ENCODE measurements at places on chromosomes 2 and 18.

DNA sequence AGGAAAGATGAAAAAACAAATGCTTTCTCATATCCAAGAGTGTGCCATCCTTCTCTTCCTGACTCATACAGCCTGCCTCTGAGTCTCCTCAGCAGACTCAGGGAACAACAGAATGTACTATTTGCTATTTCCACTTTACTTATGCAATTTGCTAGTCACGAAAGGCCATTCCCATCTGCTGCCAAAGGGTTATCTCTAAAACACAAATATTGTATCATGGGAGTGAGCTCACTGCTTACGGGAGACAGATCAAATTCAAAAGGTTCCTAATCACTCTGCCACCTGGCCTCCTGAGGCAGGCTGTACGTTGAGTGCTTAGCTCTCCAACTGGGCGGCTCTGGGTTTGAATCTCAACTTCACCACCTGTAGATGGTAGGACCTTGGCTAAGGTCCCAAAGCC is 92.0 kb downstream of the GAREM1 start:
- no peak for DNase-seq

DNA sequence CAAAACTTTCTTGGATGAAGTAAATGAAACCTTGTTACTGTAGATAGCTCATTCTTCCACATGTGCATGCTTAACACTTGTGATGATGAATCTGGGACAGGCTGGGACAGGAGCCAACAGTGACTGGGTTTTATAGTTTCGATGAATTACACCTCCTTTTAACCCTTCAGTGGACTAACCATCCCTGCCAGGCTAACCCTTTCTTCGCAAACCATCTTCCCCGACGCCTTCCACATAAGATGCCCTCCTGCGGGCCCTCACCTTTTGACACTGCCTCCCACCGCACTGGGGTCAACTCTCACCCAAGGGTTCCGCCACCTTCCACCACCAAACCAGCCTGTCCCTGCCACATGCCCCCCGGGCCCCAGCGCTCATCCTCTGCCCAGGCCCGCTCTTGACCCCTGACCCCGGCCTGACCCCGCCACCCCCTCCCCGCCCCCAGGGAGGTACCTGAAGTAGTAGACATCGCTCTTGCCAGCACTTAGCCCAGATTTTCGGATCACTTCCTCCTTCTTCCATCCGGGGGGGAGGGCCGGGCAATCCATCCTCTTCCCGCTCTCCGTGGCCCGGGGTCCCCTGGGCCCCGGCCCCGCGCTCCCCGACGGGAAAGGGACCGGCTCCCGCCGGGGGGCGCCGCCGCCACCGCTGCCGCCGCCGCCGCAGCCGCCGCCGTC is 764 bp downstream of the MBD2 start:
- peak; percentile 59 for DNase-seq

DNA sequence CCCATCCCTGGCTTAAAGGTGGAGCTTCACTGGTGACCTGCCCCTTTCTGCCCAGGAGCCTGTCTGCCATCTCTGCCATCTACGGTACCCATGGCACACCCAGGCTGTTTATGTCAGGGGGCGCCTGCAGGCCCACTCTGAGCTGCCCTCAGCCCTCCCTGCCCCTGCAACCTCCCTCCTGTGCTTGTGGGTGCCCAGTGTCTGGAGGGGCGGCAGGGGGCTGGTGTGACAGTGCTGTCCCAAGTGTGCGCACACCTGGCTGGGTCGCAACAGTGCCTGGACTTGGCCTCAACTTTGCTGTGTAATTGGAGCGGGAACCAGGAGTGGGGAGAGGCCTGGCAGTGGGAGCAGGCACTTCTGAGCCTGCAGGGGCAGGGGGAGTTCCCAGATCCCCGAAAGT is 102.4 kb downstream of the ALMS1 start:
- DNase-seq, result no peak

DNA sequence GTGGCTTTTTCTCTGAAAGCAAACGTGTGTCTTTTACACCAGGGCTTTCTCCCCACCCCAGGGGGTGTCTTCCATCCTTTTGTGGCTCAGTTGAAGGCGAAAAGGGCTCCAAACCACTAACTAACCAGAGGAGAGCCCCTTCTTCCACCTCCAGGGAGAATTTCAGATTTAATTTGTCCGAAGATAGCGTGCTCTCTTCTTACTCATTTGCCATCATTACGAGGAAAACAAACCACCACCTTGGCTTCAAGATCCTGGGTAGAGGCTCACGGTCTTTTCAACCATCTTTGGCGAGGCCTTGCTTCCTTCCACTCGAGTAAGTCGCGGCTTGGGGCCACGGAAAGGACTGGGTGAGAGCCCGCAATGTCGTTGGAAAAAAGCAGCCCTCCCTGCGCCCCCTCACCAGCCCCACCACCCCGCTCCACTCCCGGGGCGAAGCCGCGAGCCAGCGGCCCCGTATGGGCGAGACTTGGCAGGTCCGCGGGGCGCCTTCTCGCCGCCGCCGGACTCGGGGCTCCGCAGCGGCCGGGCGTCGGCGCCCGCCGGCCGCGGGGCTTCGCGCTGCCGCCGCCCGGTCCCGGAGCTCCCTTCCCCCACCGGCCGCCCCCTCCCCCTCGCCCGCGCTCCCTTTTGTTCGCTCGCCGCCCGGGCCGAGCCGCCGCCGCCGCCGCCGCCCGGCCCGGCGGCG is 1.7 kb upstream of the ZNF532 start:
- peak; percentile 32 for DNase-seq

- no peak for DNase-seq
Measured at GRCh38 chr2:56082665-56083064, 101.1 kb upstream of the CCDC85A start.

GRCh38 chr2:180662941-180663471 is 317.4 kb upstream of the UBE2E3 start:
- no peak for DNase-seq

- no peak for DNase-seq
Measured at GRCh38 chr18:9906481-9906880, 7.3 kb upstream of the VAPA start.

DNA sequence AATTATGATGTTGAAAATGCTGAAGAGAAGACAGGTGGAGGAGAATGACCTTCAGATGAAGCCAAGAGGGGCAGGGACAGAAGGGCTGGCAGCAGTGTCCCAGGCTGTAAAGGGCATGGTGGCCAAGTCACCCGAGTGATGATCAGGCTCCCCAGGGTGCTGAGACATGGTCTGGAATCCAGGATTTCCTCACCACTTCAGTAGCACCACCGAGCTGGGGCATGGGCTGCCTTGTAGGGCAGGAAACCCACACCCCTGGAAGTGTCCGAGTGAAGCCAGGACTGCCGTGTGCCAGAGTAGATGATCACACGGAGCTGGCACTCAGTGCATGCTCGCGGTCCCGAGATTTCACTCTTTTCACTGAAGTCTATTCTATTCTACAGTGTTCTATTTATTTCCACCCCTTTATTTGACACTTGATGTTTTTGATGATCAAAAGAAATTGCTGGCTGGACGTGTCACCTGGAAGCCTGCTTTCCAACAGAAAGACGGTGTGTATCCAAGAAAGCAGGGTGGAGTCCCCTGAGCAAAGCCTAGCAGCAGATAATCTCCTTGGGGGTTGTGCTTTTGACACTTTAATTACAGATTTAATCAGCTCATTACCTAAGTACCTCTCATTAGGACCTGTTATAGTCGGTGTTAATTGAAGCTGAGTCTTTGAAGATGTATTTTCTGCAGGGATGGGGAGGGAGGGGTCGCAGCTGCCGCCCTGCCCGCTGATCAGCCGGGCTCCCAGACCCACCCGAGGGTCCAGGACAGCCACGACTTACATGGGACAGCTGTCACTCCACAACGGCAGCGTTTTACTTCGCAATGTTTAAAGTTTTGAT is 92.3 kb downstream of the SEPTIN10 start:
- DNase-seq, result no peak

GRCh38 chr18:49859725-49860124 is 46.4 kb upstream of the ACAA2 start:
- no peak for DNase-seq

- no peak for DNase-seq
Measured at GRCh38 chr2:127181851-127182250, 38.2 kb downstream of the CYP27C1 start.

DNA sequence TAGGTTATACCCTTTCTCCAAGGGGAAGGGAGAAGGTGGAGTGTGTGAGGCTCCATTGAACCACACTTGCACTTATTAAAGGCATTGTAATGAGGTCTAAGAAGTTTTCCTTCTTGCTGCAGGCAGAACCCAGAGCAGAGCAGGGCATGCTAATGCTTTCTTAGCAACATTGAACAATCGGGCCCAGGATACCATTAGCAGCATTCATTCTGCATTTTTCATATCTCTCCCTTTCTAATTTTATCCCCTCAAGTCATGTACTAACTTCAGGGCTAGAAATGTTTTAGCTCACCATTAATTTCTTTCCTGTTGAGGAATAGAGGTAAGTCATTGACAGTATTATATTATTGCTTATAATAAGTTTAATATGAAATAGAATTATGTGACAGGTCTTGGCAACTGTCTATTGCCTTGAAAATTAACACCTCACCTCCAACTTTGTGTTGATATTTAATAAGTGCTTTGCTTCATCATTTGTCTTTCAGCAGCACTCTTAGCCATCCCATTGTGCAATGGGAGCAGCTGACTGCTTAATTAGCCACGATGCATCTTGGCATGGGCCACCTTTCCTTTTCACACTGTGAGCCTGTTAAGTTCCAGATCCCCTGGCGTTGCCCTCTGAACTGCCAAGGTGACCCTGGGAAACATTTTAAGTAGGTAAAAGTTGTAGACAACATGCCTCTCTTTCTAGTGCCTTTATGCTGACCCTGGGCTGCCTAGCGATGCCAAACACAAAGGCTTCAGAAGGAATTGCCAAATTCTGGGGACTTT is 300.8 kb upstream of the MEX3C start:
- DNase-seq, result no peak

DNA sequence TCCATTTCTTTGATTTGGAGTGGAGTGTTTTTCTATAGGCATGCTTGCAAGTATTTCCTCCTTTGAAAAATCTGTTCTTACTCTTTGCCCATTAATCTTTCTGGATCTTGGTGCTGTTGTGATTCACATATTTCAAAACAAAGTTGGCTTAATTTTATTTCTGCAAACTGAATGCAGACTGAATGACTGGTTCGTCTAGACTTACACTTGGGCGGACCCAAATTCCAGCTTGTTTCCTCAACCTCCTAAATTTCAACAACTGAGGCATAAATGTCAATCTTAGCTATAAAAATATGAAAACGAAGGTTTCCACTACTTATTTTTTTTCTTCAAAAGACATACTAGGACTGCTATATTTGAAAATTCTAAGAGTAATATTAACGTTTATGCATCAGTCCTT is 59.0 kb downstream of the ANKRD44 start:
- no peak for DNase-seq

DNA sequence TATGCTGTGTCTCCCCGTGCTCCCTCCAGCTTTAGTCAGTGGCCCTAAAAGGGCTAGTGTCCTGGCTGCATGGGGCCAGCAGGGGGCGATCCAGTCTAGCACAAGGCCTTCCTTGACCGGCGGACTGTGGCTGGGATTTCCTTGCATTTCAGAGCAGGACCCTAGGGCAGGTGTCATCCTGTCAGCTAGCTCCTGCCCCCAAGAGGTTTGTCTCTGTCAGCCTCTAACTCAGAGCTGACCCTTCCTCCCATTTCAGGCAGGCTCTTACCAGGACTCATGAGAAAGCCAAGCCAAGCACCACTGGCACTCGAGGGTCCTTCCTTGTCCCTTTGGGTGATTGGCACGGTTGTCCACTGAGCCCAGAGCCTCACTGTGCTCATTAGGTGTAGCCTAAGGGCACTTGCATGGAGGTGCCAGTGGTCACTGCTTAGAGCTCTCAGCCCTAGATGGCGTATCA is 140.3 kb downstream of the RPIA start:
- peak; percentile 11 for DNase-seq

- no peak for DNase-seq
Measured at GRCh38 chr2:11812466-11813248, 66.2 kb downstream of the LPIN1 start.

- DNase-seq, result no peak
Measured at GRCh38 chr2:35688309-35688708, 667.3 kb upstream of the CRIM1 start.

DNA sequence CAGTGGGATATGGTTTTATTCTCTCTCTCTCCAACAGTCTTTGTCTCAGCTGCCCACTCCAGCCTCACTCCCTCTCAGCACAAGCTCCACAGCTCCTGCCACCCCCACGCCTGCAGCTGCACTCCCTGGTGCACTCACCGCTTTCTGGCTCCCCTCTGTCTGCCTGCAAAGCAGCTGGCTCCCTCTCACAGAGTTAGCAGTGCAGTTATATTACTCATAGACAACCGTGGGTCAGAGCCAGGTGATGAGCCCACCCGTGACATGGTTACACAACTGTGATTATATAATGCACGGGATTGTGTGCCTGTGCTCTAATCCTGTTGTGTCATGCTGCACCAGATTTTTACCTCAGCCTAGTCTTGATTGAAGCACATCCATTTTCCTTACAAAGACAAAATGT is 276.9 kb upstream of the CHAC2 start:
- no peak for DNase-seq

GRCh38 chr2:235613649-235614048 is 119.8 kb downstream of the AGAP1 start:
- DNase-seq, result no peak

GRCh38 chr2:102925003-102925402 is 163.2 kb downstream of the TMEM182 start:
- DNase-seq, result no peak

- no peak for DNase-seq
Measured at GRCh38 chr2:173567493-173567892, 212.8 kb downstream of the CDCA7 start.

- no peak for DNase-seq
Measured at GRCh38 chr2:221104361-221104811, 467.7 kb downstream of the EPHA4 start.

DNA sequence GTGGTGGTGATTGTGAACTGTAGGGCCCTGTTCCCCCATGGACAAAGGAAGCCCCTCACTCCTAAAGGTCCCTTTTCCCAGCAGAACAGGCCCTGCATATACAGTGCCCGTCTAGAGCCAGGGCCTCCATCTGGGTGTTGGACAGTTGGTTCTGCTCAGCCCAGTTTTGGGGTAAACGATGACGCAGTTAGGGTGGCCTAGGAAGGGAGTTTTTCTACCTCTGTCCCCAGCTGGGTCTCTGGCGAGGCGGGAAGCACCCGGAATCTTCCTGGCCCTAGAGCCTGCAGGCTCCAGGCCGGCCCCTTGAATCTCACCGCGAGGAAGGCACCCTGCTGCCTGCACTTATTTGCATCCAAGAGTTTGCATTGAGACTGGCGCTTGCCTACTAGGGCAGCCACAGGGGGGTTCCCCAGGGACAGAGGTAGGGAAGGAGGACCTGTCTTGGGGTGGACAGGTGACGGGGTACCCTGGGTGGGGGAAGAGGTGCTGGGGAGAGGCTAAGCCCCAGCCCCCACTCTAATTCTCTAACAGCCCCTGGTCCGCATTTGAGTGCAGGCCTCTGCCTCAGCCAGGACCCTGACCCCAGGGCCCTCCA is 529 bp upstream of the MTA3 start:
- DNase-seq, result no peak

Data from SW 1271 (cell line).